ENCODE measurements at places on chromosomes 13 and 19.
A peak's percentile ranks its signal among the peaks of the same experiment; 100 is the strongest.

DNA sequence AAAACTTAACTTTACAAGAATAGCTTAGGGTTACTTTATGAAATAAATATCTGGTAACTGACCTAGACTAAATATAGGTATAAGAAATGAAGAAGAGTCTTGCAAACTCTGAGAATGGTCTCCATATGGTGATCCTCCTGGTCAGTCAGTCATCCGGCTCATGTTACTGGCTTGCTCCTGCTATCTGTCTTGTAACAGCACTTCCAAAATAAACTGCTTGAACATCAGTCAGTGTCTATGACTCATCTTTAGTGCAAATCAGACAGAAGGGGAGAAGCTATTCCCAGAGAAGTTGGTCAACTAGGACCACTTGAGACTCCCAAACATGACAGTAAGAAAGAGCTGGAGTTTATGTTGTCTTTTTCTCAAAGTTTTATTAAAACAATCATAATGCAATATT is 1550.9 kb downstream of the PCDH9 start:
- no peak for DNase-seq

- DNase-seq: no peak
Measured at GRCh38 chr13:25836574-25837336, 215.1 kb downstream of the SHISA2 start.

DNA sequence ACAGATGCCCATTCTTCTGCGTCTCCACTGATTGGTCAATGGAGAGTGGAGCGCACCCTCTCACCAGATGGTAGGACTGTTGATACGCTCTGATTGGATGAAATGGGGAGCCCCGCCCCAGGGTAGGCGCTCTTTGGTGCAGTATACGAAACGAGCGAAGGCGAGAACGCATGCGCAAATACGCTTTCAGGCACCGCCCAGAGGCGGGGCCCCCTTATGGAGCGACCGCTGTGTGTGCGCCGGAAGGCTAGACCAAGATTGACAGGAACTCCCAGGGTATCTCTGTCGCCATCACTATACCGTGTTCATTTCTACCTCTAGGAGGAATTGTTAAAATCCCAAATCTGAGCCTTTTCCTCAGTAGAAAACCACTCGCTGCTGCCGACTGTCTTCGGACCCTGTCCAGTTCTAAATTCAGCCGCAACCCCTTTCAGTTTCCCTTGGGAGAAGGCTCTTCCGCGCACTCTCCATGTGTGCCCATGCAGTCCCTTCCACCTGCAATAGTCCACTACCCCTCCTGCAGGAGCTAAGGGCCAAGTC is 720 bp upstream of the HNRNPL start:
- DNase-seq: peak; percentile 99

- DNase-seq: no peak
Measured at GRCh38 chr19:7288977-7289376, 5.2 kb downstream of the INSR start.

DNA sequence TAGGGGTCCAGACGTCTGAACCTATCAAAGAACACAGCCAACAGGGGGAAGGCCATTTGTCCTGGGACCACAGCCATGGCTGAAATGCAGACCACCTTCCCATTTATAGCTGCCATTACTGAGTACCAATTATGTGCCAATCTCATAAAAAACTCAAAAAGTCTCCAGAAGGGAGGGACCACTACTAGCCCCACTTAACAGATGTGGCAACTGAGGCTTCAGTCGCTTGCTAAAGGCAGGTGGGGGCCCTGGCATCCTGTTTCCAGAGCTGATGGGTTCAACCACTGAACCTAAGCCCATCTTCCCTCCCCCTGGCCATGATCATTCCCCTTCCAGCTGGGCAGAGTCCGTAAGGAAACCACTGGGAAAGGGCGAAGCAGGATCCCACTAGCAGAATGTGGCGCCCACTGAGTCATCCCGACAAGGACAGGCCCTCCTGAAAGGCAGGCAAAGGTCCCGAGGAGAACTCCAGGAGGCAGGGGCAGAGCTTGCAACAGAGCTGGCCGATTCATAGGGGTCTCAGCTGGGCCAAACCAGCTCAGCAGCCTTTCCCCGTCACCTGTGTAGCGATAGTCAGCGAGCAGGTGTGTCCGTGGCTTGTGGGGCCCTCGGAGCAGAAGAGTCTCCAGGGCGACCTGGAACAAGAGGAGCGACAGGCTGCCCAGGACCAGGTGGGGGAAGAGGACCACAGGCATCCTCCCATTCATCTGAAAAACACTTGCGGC is 14.3 kb upstream of the NAPA start:
- no peak for DNase-seq

DNA sequence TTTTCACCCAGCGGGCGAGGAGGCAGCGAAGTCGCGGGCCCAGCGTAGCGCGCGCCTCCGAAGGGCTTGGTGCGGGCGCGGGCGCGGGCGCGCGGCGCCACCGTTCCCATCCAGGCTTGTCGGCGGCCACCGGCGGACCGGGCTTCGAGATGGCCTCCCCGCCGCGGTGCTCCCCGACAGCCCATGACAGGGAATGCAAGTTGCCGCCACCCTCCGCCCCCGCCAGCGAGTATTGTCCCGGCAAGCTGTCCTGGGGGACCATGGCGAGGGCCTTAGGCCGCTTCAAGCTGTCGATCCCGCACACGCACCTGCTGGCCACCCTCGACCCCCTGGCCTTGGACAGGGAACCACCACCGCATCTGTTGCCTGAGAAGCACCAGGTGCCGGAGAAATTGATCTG is at the start of gene WDR88:
TSS of gene WDR88 (plus strand) at position 94 of the 400 bp plus-strand sequence. CDS start at position 150, 56 bp downstream.
- DNase-seq: no peak

DNA sequence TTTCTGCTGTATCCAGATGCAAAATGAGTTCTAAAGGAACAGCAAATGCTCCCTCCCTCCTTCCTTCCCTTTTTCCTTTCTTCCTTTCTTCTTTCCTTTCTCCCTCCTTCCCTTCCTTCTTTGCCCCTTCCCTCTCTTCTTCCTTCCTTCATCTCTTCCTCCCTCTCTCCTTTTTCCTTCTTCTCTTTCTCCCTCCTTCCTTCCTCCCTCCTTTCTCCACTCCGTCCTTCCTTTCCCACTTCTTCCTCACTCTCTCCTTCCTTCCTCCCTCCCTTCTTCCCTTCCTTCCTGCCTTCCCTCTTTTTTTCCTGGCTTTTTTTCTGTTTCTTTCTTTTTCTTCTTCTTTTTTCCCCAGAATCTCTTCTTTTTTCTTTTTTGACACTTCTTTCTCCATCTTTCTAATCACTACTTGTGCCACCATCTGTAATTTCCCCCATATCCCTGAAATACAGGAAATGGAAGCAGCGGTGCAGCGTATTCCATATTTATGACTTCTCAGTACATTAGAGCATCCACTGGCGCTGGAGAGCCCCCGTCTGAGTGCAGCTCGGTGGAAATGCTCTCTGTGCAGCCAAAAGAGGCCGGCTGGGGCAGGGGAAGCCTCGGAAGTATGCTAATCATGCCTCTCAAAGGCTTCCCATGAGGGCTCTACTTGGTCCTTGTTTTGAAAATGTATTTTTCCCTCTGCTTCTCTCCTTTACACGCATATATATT is 275.6 kb downstream of the TSHZ3 start:
- no peak for DNase-seq

DNA sequence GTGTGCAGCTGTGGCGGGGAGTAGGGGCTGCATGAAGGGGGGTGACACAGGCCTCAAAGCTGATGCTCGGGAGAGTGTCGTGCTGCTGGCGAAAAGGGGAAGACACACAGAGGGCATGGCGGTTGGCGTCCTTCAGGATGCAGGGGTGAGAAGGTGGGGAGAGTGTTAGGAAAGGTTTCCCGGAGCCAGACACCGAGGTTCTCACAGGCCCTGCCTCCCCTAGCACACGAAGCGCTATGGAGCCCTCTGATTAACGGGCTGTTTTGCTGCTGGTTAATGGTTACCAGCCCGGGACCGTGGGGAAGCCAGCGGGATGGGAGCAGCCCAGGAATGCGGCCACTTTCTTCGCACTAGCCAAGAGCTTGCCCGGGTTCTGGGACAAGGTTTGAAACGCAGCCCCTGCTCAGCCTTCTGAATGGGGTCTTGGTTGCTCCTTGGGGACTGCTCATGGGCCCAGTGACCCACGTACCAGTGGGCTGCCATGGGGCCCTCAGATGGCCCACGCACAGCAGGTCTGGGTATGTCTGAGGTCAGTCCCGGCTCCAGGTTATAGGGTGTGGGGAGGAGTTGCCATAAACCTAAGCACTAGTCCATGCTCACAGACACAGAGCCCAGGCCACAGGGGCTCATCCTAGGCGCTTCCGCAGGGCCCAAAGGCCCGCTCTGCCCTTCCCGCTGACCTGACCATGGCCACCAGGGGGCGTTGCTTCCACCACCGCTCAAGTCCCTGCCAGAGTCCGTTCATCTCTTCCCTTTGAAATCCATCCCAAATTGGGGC is 31.3 kb upstream of the ISYNA1 start:
- peak; percentile 78 for DNase-seq

DNA sequence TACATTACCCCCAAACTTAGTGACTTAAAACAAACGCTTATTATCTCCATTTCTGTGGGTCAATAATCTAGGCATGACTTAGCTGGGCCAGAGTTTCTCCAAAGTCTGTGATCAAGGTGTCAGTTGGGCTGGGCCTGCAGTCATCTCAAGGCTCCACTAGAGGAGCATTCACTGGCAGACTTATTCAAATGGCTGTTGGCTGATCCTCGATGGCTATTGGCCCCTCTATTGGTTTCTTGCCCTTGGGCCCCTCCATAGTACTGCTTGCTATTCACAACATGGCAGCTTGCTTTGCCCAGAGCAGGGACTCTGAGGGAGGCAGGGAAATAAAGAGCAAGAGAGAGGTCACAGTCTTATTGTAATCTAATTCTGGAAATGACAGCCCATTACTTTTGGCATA is 57.6 kb downstream of the RCBTB2 start:
- DNase-seq: no peak

DNA sequence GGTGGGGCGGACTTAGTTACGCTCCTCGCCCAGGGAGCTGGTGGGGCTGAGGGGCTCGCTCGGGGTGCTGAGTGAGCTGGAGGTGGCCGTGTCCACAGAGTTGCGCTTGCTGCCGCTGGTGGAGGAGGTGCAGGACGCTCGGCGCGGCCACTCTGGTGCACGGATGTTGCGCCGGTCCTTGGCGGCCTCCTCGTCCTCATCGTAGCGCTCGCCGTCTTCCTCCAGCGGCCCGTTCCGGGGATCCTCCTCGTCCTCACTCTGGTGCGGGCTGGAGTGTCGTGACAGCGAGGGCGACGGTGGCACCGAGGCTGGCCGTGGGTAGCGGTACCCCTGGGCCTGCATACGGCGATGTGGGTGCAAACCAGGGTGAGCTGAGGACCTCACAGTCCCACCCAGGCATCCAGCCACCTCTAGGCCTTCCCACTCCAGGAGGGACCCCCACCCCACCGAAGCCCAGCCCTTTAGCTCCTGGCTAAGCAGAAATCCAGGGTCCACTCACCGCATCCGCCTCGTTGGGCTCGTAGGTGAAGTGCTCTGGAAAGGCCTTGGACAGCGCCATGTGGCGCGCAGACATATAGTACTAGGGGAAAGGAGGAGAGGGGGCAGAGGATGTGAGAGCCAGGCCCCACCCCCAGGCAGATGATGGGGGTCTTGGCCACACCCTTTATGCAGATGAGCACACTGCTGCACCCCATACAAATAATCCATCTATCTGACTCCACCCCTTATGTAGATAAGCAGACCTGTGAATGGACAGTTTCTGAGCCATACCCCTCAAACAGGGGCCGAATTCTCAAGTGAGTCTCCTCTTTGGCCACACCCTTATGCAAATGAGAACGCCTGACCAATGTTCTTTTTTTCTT is 4.4 kb downstream of the FTL start:
- no peak for DNase-seq

DNA sequence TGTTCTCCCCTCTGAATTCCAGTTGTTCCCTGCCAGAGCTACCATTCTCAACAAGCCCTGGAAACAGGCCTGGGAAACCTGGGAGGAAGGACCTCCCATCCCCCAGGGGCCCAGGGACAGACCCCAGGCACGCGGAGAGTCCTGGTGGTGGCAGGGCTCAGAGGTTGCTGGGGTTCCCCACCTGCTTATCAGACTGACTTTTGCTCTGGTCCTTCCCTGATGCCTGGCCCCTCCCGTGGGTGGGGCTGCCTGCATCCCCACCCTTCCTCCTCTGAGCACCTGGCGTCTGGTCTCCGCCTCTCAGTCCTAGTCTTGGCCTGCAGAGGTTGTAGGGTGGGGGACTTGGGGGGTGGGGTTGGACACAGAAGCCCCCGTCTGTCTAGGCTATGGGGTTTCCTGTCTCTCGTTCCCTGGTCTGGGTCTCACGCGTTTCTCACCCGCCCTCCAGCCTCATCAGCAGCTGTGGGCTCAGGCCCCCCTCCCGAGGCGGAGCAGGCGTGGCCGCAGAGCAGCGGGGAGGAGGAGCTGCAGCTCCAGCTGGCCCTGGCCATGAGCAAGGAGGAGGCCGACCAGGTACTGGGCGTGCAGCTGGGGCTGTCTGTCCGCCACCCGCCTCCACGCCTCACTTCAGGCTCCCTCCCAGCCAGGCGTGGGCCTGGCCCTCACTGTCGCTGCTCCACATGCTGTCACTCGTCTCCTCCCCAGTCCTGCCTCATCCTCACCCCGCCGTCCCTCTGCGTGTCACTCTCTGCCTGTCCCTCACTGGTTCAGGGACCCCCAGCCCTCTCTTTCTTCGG is 13.6 kb downstream of the EPN1 start:
- no peak for DNase-seq

All from mesothelial cell of epicardium (in vitro differentiated cells).